Bronchial epithelial cell (primary cell): ENCODE measurements at places on chromosomes 11 and 22. TPM values are rescaled to one million over a fixed set of nuclear protein-coding genes. Genes with fewer than 3 reads are reported as not detected.

DNA sequence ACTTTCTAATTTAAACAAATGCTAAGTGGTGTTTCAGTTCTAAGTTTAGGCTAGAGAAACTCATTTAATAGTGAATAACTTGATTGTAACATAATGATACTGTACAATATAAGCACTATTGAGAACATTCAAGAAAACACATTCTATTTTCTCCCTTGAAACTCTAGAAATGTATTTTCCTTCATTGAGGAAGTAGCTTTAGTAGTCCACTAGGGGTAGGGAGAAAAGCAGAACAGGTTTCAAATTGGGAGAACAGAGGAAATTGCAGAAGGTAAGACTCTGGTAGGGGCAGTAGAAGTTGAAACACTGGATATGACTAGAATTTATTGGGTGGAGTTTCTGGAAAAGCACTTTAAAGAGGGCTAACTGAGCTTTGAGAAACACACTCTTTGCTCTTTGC lies 31.6 kb upstream of the MPPED2 start:
- DNase-seq: no peak

GRCh38 chr11:61690706-61691379 lies 10.7 kb downstream of the DAGLA start:
- no peak for DNase-seq

- peak; percentile 15 for DNase-seq
Observed at GRCh38 chr11:71562120-71562519, 3.2 kb upstream of the KRTAP5-10 start.

- no peak for DNase-seq
Observed at GRCh38 chr11:255176-255575, 18.4 kb downstream of the PSMD13 start.

DNA sequence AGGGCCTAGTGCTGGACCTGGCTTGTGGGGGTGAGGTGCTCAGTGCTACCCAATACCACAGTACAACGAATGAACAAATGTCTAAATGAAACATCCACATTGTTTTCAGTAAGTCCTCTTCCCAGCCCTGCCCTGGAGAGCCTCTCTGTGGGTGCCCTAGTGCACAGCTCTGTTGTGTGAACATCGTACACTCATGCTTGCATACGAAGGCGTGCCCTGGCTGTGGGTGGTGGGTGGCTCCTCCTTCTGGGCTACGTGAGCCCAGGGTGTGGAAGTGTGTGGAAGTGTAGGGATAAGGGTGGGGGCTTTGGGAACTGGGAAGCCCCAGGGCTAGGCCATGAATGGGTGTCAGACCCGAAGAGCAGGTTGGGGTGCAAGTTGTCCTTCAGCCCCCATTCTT lies 592 bp upstream of the NLRX1 start:
- DNase-seq: peak; percentile 85

DNA sequence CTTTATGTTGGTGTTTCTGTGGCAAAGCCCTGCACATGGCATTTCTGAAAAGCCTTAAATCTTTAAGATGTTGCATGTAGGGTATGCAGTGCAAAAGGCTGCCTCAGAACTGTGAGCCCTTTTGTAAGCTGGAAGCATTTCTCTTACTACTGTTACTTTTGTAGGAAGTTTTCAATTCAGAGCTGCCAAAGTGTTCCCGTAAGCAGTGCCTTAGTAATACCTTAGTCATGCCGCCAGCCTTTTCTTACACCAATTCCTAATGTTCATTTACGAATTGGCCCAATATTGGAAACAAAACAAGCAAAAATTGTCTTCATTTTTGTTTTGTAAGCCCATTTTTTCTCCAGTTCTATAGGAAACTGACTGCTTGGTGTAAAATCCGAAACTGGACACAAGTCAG lies 67.4 kb upstream of the RASSF10 start:
- no peak for DNase-seq

- peak; percentile 54 for DNase-seq
Observed at GRCh38 chr11:57942808-57943207, 80.9 kb upstream of the OR9Q1 start.

DNA sequence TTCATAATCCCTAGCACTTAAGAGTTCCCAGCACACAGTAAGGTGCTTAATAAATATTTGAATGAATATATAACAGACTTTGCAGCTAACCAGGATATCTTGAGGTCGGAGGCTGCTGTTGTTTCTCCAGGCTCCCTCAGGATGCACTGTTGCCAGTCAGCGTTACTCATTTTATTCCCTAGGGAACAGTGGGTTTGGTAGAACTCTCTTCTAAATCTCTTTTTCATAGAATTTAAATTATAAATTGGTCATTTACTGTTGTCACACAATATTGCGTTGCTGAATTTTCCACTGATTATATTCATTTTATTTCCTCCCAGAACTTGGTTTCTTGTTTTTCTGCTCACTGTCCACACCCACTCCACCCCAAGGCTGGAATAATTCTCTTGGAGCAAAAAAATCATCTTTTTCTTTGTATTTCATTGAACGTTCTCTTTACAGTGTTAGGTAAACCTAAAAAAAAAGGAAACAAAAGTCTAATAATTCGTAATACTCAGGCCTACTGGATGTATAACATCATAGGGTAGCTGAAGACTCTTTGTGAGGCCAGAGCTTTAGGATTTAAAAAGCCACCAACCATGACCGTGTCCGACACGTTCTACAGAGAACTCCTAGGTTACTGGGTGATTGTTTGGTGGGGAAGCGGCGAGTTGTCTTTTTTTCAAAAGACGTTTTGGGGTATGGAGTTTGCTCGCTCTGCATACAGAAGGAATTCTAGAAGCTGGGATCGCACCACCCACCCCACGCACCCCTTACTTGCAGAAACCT lies 766 bp upstream of the CAPRIN1 start:
- DNase-seq: no peak

DNA sequence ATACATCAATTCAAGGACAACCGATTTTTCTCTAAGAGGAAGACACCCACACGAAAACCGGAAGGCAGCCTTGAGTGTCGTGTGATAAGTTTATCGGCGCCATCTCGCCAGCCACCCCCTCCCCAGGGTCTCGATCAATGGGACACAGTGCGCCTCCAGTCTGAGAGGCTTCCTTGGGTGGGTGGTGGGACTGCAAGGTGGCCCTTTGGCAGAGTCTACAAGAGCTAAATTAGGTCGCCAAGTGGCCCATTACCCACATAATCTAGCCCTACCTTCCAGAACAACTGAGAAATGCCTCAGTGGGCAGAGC lies 64.0 kb downstream of the CD6 start:
- DNase-seq: no peak

GRCh38 chr11:59708537-59708936 lies 5.1 kb downstream of the OR10V1 start:
- DNase-seq: peak; percentile 9

- no peak for DNase-seq
Observed at GRCh38 chr11:25449091-25449490, 882.8 kb upstream of the ANO3 start.

GRCh38 chr11:45145083-45145378 lies 1.4 kb upstream of the PRDM11 start:
- no peak for DNase-seq

The CAT gene
- 12.9 and 24.1 TPM in 2 replicates for total RNA-seq

The SCN3B gene
- total RNA-seq: 0.26 and 0.64 TPM in 2 replicates

The CARNS1 gene
- under 0.01 TPM in 1 of 2 replicates, not detected in the other for total RNA-seq

The TSPAN32 gene
- total RNA-seq: not detected in 2 replicates

The LINC01488 gene
- total RNA-seq: not detected in 2 replicates

The RAC2 gene
- total RNA-seq: 2.6 and 6.3 TPM in 2 replicates

The PGA4 gene
- not detected in 2 replicates for total RNA-seq
